HTR-8/SVneo (cell line): ENCODE measurements at places on chromosomes 12 and 14.

DNA sequence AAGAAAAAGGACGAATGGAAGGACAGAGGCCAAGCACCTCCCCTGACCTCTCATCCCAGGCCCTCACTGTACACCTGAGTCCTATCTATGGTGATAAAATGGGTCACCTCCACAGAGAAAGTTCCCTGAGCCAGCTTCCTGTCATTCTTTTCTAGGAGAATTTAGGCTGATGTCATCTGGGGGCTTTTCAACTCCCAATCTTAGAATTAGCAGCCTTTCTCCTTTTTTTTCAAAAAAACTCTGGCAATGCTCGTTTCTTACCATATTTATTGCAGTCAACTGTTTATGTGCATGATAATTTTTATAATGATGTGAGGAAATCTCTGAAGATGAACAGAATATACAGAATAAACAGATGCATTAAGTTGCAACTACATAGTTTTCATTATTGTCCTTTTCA is 177.6 kb downstream of the SNAPC1 start:
- no peak for DNase-seq

DNA sequence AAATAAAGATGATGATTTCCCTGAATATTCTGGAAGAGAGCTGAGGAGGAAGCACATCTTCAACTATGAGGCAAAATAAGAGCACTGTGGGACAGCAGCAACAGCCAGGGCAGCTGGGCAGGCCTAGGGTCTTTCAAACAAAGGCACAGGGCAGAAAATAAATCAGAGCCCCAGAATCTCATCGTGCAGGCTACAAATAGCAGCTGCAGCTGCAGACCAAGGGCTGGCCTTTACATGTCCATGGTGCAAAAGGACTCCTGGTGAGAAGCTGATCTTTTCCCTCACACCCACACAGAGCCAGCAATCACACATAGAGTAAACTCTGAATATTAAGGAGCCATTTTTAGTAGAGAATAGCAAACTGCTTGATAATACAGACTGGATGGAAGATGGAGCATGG is 13.6 kb upstream of the MYBPC1 start:
- no peak for DNase-seq

DNA sequence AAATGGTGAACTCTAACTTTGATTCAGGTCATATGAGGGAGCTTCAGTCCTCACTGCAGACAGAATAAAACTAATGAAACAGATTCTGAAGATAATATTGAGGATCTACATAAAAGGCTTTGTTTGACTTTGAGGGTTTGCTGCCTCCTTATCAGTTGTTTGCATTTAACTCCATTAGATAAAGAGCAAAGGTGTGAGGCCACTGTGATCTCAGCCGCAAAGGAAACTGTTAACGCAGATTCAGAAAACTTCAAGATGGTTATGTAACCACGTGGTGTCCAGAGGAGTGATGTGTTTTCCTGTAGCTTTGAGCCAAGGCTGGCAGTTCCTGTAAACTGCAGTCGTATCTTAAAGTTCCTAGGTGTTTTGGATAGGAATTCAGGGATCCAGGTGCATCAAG is 67.8 kb downstream of the METTL25 start:
- no peak for DNase-seq

- no peak for DNase-seq
Observed at GRCh38 chr14:75068294-75069120, 934 bp upstream of the ZC2HC1C start.

GRCh38 chr14:101183376-101184103 is 280.0 kb upstream of the RTL1 start:
- DNase-seq: no peak

DNA sequence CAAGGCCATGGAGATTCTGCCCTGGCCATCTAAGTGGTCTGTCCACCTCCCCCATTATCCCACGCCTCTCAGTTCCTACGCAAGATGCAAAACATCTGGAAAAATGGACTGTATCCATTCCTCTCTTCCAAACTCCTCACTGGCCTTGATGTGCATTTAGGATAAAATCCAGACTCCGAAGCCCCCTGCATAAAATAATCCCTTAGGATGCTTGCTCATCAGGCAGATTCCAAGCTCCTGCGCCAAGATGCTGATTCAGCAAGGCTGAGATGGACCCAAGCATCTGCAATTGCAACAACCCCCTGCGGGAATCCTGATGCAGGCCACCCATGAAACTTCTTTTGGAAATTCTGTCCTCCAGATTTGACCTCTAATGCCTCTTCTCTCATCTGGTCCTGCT is 81.6 kb downstream of the SPRING1 start:
- DNase-seq: no peak

DNA sequence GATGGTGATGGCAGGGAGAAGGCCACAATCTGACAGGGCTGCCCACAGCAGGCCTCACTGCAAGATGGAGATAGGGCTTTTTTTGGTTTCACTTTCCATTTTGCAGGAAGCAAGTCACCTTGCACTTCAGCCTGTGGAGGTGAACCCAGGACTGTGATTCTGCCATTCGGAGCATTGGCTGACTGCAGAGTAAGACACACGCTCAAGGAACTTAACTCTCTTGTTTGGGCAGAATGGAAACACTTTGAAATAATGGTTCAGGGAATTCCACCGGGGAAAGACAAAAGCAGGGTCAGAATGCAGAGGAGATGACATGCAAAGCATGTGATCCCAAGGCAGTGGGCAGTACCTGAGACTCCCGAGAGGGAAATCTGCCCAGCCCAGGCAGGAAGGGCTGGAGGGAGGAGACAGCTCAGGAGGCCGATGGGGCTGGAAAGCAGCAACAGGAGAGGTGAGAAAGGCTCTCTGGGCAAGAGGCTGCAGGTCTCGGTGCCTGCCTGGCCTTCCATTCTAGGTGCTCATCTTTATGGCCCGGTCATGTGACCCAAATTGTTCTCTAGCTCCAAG is 58.7 kb upstream of the PRMT8 start:
- DNase-seq: no peak

DNA sequence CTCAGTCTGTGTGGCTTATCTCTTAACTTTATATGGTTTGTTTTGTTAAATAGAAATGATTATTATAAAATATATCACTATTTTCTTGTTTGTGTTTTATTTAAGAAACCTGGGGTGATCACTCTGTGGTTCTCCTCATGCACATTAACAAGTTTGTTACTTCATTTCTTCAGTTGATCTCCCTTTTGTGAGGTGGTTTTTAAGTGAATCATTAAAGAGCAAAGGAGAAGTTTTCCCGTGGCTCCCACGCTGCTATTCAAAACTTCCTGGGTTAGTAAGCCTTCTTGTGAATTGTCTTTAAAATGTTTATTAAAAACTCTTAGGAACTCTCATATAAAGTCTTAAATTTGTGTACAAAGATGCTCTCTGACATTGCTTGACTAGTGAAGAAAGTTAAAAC is 11.8 kb downstream of the ADIPOR2 start:
- DNase-seq: no peak

- DNase-seq: no peak
Observed at GRCh38 chr12:105348561-105348960, 18.1 kb downstream of the C12orf75 start.

DNA sequence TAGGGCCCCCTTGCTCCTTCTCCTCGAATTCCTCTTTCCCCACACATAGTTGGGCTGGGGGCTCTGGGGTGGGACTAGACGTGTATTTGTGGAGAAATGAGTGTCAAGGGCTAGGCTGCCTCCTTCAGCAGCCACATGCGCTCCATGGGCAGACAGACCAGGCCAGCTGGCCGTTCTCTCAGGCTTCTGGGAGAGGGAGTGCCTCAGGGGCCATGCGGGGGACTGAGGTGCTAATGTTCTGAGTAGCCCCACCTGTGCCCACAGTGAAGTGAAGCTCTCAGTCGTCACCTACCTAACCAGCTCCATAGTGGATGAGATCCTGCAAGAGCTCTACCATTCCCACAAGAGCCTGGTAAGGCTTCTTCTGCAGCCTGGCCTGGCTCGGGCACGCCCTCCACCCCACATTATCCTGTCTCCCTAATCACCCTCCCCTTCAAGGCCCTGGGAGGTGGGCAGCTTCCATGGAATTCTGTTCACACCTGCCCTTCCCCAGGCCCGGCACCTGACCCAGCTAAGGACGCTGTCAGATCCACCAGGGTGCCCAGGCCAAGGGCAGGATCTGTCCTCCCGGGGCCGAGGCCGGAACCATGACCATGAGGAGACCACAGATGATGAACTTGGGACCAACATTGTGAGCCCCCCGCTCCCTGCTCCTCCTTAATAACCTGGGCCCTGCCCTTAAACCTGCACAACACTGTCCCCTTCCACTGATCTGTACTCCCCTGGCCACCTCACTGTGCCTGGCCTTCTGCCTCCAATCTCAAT is 9.0 kb upstream of the CPNE6 start:
- no peak for DNase-seq

DNA sequence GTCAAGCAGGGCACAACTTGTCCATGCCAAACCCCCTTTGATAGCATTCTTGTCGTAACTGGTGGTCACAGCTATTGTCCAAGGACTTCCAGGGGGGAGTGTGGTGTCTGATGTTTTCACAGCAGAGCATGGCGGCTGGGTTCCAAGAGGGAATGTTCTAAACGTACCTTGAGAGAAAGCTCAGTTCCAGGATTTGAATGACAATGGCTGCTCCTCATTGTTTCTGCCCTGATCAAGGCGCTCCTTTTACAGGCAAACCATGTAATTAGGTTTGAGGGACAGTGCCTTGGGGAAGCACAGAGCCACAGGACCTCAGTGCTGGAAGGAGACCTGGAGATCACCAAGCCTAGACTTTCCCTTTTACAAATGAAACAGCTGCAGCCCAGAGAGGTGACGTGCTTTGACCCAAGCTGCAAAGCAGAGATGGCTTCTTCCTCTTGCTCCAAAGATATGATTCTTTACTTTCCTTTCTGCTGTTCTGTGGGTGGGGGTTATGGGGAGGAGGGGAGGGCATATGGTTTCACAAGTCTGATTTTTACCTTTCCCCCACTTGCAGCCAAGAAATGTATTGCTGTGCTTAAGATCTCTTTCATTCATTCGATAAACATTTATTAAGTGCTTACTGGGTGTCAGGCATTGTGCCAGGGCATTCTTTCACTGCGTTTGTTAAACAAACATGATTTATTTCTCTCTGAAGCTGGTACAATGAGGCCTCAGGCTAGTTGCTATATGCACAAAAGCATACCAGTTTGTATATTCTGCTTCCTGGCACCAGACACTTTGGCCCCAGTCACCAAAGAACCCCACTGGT is 172.8 kb downstream of the KTN1 start:
- DNase-seq: peak; percentile 57

DNA sequence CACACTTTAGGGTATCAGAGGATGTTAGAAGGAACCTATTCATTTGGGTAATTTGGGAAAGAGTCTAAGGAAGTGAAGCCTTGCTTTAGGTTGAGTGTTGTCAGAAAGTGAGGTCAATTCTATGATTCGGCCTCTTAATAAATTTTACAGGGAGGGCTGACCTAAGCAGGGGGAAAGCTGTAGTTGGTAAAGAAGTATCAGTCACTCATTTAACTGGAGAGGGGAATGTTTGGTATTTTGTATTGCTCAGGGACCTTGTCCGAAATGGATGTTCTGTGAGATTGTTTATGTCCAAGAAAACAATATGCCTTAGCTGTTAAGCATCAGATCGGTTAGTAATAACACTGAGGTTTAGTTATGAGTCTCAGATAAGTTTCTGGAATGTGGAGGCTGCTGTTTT is 7.3 kb downstream of the CAND1 start:
- DNase-seq: no peak

GRCh38 chr12:109264095-109264942 is 44.8 kb downstream of the FOXN4 start:
- DNase-seq: peak; percentile 82

- no peak for DNase-seq
Observed at GRCh38 chr12:124247331-124247730, 47.6 kb upstream of the RFLNA start.

- no peak for DNase-seq
Observed at GRCh38 chr14:74720526-74720925, 7.6 kb downstream of the FCF1 start.

- no peak for DNase-seq
Observed at GRCh38 chr14:75970989-75971388, 10.8 kb downstream of the TGFB3 start.

GRCh38 chr12:109705291-109705690 is 8.3 kb upstream of the FAM222A start:
- no peak for DNase-seq

GRCh38 chr12:100668945-100669536 is 95.6 kb downstream of the GAS2L3 start:
- peak; percentile 78 for DNase-seq

- no peak for DNase-seq
Observed at GRCh38 chr12:20792971-20793370, 17.5 kb upstream of the SLCO1B3 start.

- DNase-seq: no peak
Observed at GRCh38 chr12:102980350-102980749, 22.9 kb downstream of the ASCL1 start.
